ENCODE measurements at places on chromosomes 2 and 18.

GRCh38 chr18:75524181-75524580 lies 96.7 kb upstream of the SMIM21 start:
- no peak for DNase-seq

GRCh38 chr18:21593540-21594257 lies 6.8 kb downstream of the ESCO1 start:
- DNase-seq = peak; percentile 25

- DNase-seq = no peak
Observed at GRCh38 chr2:241798081-241798630, 10.8 kb upstream of the NEU4 start.

GRCh38 chr2:112646791-112647689 lies 1.3 kb downstream of the SLC20A1 start:
- no peak for DNase-seq

- no peak for DNase-seq
Observed at GRCh38 chr2:13106302-13106701, 389.6 kb downstream of the TRIB2 start.

- no peak for DNase-seq
Observed at GRCh38 chr2:235580426-235581157, 86.7 kb downstream of the AGAP1 start.

DNA sequence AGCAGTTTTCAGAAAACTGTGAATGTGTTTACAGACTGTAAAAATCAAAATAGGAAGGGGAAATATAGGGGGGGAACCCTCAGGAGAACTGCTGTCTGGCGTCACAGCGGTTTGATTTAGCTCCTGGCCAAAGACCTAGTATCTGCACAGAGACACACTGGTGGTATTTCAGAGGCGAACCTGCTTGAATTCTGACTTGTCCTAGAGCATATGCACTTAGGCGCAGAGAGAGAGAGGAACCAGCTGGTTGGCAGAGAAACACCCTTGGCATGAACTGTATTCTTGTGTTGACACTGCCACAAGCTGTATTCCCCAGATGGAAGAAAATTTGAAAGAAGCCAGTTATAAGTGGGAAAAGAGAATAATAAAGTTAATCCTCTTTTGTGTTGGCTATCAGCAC lies 506.5 kb upstream of the NRP2 start:
- DNase-seq = no peak

DNA sequence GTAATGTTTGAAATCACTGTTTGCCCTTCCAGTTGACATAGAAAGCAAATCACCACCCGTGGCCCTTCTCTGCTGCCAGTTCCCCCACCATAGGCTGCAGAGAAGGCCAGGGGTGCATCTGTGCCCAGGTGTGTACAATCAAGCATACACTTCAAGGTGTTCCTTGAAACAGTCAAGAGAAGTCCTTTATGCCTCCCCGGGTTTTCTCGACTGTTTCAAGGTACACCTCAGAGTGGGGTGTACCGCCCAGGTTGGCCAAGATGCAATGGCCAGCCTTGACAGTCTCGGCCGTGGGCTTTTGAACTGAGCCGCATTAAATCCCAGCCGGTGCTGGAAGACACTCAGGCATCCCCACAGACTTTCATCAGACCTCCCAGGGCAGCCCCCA lies 21.0 kb upstream of the ATP9B start:
- no peak for DNase-seq

DNA sequence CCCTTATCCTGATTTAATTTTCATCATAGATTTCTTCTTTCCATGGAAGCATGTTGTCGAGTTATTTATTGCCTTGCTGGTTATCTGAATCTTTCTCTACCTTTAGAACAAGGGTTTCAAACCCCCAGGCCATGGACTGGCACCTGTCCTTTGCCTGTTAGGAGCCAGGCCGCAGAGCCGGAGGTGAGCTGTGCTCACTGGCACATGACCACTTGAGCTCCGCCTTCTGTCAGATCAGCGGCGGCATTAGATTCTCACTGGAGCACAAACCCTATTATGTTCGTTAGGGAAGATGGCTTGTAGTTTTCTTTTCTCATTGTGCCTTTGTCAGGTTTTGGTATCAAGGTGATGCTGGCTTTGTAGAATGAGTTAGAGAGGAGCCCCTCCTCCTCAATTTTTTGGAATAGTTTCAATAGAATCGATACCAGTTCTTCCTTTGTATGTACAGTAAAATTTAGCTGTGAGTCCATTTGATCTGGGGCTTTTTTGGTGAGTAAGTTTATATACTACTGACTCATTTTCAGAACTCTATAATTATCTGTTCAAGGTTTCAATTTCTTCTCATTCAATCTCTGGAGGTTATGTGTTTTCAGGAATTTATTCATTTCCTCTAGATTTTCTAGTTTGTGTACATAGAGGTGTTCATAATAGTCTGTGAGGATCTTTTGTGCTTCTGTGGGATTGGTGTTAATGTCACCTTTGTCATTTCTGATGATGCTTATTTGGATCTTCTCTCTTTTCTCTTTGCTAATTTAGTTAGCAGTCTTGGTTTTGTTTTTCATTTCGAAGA lies 668.0 kb upstream of the FAM98A start:
- no peak for DNase-seq

DNA sequence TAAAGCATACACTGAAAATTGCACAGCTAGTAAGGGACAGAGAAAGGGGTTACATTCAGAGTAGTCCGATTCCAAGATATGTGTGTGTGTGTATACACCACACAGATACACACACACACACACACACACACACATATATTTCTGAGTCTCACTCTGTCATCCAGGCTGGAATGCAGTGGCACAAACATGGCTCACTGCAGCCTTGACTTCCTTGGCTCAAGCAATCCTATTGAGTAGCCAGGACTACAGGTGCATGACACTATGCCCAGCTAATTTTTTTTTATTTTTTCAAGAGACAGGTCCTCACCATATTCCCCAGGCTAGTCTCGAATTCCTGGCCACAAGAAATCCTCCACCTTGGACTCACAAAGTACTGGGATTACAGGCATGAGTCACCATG lies 68.1 kb upstream of the ITPRID2 start:
- no peak for DNase-seq

DNA sequence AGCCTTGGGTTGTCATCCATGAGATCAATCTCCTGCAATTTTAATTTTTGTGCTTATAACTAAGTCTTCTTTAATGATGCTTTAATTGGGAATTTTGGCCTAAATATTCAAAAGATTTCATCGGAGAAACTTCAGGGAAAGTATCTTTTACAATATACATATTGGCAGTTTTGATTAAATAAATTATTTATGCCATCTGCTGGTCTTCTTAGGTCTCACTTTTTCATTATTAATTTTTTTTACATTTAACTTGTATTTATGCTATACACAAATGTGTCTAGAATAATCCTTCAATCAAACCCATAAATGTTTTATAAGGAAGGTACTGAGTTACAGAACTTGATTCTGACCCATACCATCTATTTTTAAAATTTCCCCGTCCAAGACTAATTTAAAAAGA lies 95.1 kb upstream of the XPO1 start:
- no peak for DNase-seq

GRCh38 chr2:232146294-232146693 lies 184.8 kb downstream of the DIS3L2 start:
- no peak for DNase-seq

DNA sequence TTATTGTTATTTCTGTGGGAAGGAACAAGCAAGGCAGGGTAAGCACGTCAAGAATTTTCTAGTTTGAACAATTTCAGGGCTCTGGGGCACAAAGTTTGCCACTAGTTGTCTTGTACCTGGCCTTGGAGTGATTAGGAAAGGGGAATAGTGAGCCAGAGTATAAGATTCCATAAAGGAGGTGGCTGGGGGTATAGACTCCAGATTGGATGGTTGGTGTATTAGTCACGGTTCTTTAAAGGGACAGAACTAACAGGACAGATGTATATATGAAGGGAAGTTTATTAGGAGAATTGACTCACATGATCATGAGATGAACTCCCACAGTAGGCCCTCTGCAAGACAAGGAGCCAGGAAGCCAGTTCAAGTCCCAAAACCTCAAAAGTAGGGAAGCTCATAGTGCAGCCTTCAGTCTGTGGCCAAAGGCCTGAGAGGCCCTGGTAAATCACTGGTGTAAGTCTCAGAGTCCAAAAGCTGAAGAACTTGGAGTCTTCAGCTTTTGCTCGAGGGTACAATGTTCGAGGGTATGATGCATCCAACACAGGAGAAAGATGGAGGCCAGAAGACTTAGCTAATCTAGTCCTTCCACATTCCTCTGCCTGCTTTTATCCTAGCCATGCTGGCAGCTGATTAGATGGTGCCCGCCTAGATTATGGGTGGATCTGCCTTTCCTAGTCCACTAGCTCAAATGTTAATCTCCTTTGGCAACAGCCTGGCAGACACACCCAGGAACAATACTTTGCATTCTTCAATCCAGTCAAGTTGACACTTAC lies 31.5 kb upstream of the PTPRM start:
- no peak for DNase-seq

GRCh38 chr2:37984589-37984988 lies 59.5 kb downstream of the RMDN2 start:
- DNase-seq = no peak

DNA sequence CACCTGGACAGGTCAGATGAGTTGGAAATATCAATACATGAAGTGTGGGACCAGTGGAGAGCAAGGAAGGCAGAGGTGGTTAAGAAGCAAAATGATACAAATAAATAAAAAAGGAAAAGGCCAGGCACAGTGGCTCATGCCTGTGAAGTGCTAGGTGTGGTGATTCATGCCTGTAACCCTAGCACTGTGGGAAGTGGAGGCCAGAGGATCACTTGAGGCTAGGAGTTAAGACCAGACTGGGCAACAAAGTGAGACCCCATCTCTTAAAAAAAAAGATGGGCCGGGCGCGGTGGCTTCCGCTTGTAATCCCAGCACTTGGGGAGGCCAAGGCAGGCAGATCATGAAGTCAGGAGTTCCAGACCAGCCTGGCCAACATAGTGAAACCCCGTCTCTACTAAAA lies 2.9 kb downstream of the STON1 start:
- DNase-seq = no peak

- no peak for DNase-seq
Observed at GRCh38 chr18:3015204-3015592, 2.3 kb upstream of the LPIN2 start.

GRCh38 chr2:161836664-161837063 lies 212.4 kb downstream of the SLC4A10 start:
- DNase-seq = no peak
